ENCODE measurements at places on chromosomes 2 and 18.

- DNase-seq = no peak
Observed at GRCh38 chr2:65198737-65199136, 28.9 kb upstream of the ACTR2 start.

- DNase-seq = no peak
Observed at GRCh38 chr2:56626927-56627326, 443.1 kb downstream of the CCDC85A start.

DNA sequence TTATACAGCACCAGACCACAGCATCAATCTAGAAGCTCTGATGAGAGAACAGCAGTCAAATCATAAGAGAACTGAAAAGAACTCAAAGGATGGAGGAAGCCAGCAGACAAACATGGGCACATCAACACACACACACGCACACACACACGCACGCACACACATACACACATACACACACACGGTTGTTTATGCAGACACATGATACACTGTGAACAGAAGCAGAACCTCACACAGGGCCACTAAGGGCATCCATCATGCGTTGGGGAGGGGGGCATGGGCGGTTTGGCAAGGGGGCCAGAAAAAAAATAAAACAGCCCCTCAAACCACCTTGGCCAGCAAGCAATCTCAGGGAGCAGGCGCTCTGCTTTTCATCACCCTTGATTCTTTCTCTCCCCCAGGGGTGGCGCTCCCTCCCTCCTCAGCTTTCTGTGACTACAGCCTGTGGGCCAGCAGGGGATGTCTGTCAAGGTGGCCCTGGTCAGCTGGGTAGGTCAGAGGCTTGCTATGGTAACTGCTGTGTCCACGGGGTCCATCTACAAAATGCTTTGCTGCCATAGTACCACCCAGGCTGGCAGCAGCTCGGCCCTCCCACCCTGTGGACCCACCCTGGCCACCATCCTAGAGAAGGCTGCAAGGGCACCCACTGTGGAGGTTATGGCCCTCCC lies 318.0 kb downstream of the CELF4 start:
- DNase-seq = peak; percentile 54

DNA sequence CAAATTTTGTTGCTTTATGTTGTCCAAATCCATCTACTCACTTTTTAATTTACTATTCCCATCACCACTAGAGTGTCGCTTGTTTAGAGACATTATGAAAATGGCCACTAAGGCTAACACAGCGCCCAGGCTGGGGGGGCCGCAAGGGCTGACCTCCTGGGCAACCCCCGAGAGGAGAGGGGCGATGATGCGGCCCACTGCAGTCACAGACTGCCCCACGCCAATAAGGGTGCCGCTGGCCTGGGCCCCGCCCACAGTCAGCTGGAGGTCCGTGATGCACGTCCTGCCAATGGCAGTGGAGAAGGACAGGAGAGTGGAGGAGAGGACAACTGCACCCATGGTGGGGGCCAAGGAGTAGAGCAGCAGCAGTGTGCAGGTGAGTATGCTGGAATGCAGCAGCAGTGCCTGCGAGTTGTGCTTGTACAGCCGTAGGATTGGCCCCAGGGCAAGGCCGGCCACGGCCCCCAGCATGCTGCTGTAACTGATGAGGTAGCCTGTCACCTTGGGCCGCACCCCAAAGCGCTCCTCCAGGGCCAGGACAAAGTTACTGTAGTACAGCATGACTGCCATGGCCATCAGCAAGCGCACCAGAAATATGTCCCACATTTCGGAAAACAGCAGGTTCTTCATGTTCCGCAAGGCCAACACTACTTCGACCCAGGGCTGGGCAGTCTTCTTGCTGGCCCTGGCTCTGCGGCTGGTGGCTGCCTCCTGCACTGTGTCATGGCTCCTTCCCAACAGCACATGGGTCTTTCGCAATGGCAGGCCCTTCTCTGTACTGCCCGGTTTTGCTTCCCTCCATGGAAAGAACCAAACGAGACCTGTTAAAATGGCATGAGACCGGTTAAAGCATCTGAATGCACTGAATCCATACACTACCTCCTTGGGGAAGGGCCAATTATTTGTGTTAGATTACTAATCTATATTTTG lies 43.2 kb upstream of the TMEM182 start:
- DNase-seq = no peak

Measured in posterior vena cava (tissue), 2 donors.